ENCODE measurements at places on chromosomes 2 and 18. TPM values are rescaled to one million over a fixed set of nuclear protein-coding genes. Genes with fewer than 3 reads are reported as not detected.

DNA sequence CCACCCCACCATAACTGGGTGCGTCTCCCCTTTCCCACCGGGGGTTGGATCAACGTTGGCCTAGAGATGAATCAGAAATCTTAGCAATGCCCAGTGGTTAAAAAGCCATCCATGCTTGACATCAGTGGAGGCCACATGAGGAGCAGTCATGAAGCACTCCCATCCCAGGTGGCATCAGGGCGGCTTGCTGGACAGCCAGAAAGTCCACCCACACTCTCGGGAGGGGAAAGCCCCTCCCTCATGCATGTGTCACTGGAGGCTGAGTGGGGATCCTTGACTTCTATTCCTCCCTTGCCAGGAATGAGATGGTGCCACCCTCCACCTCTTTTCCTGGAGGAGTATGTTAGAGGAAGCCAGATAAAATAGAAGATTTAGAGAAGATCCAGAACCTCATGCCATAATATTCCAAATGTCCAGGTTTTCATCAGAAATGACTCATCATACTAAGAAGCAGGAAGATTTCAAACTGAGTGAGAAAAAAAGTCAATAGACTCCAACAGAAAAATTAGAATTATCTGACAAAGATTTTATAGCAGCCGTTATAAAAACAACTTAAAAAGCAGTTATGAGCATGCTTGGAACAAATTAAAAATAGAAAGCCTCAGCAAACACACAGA is 507.1 kb upstream of the ID2 start:
- DNase-seq: no peak

DNA sequence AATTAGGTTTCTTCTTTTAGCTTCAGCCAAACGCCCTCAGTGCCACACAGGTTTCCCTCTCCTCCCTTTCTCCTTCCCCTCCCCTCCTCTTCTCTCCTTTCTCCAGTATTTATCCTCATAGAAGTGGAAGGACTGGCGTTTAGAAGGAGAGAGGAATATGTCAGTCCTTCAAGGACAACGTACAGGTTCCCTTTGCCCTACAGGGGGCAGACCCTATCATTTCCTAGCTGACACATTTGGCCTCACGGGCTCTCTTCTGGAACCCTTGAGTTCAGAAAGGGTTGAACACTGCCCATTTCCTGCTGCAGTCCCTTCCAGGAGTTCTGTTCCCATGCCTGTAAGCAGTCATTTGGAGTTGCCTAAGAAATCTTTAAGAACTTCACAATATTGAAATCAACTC is 46.1 kb downstream of the CDCA7 start:
- no peak for DNase-seq

- no peak for DNase-seq
Observed at GRCh38 chr2:173357346-173357745, 2.7 kb downstream of the CDCA7 start.

GRCh38 chr18:32469190-32469651 is 1.5 kb downstream of the GAREM1 start:
- DNase-seq: peak; percentile 33

DNA sequence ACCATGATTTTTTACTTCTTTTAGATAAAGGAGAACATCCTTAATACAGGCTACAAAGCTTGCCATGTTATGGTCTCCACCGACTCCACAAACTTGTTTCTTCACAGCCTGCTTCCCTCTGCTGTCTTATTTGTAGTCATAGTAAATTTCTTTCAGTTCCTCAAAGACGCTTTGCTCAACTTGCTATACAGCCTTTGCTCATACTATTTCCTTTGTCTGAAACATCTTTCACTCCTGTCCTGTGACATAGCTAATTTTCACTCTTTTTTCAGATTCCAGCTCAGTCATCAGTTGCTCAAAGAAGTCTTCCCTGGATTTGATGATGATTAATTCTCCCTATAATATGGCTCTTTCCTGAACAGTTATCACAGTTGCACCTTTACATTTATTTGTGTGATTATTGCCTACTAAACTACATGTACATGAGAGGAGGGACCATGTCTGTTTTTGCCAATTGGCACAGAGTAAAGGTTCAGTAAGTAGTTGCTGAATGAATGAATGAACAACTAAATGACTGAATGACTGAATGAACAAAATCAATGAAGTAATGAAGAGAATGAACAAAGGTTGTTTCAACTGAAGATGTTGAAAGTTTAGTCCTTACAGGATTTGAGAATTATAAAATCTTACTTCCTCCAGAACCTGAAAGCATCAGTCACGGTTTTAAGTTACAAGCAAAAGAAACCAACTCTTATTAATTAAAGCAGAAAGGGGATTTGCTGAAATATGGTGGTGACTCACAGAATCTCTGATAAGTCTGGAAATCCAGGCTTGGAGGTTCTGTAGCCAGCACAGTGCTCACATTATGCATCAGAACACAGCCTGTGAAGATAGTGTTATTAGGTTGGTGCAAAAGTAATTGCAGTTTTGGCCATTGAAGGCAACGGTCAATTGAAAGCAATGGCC is 186.4 kb upstream of the FAM98A start:
- DNase-seq: no peak

STAT4 gene
- total RNA-seq: 0.52 TPM

UGT1A8 gene
- total RNA-seq: not detected

RESP18 gene
- not detected for total RNA-seq

SLC30A3 gene
- 15.4 TPM for total RNA-seq

KIF1A gene
- 1.6 TPM for total RNA-seq

KCNG3 gene
- total RNA-seq: not detected

CHST10 gene
- 6.2 TPM for total RNA-seq
